ENCODE measurements at places on chromosomes 13 and 19.

GRCh38 chr19:926589-927350, 935 bp downstream of the ARID3A start:
- peak; percentile 72 for DNase-seq

DNA sequence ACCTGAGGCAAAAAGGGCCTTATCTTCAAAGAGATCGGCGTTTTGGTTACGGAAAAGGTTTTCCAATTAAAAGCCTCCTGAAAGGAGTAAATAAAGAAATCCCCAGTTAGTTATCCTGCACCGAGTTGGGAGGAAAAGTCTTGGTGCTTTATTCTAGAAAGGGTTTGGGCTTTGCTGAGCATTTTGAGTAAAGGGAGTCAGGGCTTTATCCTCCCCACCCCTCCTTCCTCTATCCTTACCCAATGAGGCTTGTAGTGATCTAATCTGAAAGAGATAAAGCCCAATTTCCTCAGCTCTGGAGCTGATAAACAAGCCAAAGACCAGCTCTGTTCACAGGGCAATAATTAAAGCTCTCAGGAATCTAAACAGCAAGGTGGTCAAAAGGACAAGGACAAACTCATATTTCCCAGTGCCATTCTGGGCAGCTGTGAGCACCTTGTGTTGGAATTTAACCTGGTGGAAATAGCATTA, 188.9 kb upstream of the TSC22D1 start:
- DNase-seq: no peak

DNA sequence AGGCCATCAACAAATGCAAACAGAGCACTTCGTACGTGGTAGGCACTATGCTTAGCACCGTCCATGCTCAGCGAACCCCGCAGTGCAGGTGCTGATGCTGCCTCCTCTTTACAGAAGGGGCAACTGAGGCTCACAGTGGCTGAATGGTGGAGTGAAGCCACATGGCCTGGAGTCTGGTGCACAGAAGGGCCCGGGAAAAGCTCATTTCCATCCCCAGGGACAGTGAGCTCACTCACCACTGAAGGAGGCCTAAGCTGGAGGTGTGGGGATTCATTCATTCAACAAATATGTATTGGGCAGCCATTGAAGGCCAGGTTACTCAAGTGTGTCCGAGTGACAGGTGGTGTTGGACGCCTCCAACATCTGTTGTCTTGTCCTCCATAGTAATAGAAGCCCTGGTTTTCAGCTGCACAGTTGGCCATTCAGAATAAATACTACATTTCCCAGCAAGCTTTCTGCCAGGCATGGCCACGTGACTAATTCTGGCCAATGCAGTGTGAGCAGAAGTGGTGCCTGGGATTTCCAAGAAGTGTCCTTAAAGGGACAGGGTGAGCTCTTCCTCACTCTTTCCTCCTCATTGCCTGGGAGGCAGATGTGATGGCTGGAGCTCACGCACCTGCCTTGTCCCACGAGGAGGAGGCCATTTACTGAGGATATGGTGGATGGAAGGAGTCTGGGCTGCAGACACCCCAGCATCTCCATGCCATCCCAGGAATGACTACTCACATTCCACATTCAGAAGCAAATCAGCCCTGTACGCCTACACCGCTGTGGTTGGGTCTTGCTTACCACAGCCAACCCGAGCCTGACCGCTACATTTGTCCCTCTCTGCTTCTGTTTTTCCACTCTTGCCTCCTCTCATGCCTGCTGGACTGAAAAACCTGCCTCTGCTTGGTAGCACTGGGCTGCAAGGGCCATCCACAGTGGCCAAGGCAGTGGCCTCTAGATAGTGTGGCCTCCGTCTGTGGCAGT, 2.3 kb upstream of the ZNRF4 start:
- DNase-seq: no peak

GRCh38 chr19:46882034-46882433, 21.2 kb downstream of the ARHGAP35 start:
- DNase-seq: no peak

DNA sequence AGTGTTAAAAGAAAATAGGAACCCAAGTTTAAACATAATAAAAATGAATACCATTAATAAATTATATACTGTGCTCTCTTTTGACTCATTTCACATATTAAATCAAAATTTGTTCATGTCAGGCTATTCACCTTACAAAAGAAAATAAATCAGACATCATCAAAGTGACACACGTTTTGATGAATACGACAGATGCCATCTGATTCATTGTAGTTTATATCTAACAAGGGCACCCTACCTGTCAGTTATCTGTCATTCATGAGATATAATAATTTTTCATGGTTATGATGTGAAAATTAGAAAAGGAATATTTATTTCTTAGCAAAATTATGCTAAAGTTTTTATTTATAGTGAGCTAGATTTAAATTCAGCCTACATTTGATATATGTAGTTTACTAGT, 188.1 kb upstream of the PCDH17 start:
- no peak for DNase-seq

DNA sequence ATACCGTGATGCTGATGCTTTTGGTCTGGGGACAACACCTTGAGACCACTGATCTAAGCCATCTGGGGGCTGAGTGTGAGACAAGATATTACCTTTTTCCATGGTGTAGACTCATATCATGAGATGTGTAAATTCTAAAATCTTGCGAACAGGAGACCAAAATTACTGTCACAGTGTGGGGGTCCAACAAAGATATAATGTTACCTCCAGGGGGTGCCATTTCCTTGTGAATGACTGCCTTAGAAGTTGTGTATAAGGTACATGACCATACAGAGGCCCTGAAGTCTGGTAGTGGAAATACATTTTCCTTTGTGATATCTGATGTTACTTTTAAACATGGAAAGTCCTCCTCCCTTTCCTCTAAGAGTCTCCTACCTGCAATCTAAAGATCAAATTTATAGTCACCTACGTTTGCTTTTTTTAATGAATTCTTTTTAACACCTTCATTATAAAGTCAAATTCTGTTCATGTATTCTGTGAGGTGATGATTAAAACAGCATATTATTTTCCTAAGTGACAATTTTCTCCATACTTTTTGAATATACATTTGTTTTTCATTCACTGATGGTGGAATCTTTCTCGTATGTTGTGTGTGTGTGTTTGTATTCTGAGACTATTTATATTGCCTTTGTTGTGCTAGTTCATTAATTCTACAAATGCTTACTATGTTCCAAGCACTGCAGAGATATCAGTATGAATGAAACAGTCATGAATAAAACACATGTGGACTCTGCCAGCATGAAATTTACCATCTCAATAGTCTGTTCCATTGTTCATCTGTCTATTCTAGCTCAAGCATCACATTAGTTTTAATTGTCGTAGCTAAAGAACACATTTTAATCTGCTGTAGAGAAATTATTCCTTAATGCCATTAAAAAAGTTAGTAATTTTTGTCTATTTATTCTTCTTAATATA, 113.7 kb downstream of the RFC3 start:
- peak; percentile 50 for DNase-seq

- DNase-seq: no peak
Observed at GRCh38 chr13:112790735-112791641, 101.2 kb downstream of the ATP11A start.

GRCh38 chr13:77563111-77563510, 27.6 kb downstream of the SCEL start:
- DNase-seq: peak; percentile 18

GRCh38 chr13:95627590-95627989, 16.9 kb downstream of the DZIP1 start:
- DNase-seq: peak; percentile 69

DNA sequence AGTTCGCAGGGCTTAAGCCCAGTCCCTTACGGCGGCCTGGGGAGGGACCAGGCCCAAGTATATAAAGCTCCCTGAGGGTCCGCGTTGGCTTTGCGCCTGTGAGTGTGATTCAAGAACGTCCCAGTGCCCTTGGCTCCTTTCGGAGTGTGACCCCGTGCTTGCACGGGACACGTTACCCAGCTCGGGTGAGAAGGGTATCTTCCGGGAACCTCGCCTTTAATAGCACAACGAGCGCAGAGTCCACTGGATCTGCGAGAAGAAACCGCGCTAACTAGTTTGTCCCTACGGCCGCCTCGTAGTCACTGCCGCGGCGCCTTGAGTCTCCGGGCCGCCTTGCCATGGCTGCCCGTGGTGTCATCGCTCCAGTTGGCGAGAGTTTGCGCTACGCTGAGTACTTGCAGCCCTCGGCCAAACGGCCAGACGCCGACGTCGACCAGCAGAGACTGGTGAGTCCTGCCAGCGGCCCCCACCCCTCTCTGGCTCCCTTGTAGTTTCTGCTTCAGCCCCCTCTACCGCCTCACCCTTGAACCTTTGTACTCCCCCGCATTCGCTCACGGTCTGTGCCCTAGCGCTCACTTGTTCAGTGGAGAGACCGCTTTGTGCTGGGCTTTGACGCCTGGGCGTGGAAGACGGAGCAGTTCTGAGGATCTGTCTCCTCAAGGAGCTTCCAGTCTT, at the start of gene DNAJC15:
Gene DNAJC15 (plus strand): TSS at position 298 of the 675 bp plus-strand sequence. CDS start 41 bp downstream, at position 339.
- DNase-seq: peak; percentile 89

GRCh38 chr19:33064458-33064791, 263 bp downstream of the RHPN2 start:
- no peak for DNase-seq

Data from fibroblast of gingiva (primary cell).